ENCODE measurements at places on chromosomes 4 and X.

- no peak for DNase-seq
These were observed 73.5 kb downstream of the GLUD2 start for GRCh38 chrX:121120690-121121605.

DNA sequence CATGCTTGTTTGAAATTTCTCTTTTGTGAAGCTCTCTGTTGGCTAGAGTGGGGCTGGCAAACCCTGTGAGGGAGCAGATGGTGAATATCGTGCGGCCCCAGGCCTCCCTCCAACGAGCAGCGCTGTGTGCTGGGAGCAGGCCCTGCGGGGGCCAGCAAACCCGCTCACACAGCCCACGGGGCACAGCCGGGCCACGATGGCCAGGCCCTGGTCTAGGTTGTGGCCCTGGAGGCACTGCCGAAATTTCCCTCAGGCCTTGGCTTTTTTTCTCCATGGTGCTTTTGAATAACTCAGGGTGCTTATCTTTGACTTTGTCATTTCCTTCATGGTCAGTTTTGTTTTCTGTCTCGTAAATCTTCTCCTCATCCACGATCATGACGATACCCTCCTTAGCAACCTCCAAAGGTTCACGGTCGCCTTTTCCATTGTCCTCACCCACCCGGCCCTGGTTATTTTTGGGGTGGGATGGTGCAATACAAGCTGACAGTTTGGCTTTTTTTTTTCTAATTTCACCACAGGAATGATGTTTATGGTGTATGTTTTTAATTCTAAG is 20.7 kb downstream of the PCGF3 start:
- no peak for DNase-seq

DNA sequence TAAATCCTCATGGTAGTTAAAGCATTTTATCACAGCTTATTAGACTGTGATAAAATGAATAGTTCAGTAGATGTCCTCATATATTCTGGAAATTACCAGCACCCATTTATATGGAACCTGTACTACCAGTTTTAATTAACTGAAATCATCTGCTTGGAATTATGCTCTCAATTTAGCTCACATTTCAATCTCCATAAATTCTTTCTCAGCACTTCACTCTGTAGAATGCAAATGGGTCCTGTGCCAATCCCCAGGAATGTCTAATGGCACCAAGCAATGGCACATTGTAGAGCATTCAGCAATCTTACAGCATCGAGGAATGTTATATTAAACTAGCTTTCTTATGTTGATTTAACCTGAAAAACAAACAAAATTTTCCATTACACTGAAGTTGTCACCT is 355.1 kb downstream of the PDHA2 start:
- no peak for DNase-seq

GRCh38 chr4:54509057-54509456 is 148.7 kb upstream of the KIT start:
- no peak for DNase-seq

DNA sequence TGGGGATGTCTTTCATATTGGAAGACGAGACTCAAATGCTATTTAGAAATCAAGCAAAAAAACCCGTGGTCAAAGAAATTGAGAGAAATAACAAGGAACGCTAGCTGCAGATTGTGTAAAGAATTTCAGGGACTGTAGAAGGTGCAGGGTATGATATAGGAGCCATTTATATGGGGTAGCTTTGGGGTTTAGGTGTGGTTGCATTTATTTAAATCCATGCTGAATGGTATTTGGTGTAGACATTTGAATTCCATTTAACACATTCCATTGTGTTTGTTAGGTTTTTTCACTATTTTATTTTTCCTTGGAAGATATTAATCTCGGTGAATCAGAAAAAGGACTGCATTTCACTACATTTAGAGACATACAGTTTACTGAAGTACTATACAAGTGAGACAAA is 341.0 kb upstream of the GALNTL6 start:
- DNase-seq = no peak

GRCh38 chrX:130083656-130084382 is 26.5 kb downstream of the ELF4 start:
- DNase-seq = no peak

DNA sequence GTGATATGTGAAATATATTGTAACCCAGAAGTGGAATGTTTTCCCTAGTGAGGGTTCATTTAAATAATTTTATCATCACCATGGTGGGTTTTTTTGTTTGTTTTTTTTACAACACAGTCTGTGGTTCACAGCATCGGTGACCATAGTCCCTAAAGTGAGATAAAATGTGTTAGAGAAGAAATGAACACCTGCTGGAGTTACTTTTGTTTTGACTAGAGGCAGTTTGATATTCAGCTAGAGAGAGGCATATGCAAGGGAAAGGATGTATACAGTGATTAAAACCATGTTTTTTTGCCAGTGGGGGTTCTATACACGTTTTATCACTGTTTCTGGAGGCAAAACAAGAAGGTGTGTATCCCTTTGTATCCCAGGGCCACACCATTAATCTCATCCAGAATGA is 541.5 kb downstream of the PCDH7 start:
- DNase-seq = no peak

GRCh38 chrX:153723351-153724251 is 586 bp downstream of the BCAP31 start:
- DNase-seq = no peak
